Coronary artery (tissue), 2 donors: ENCODE measurements at places on chromosomes 1 and 21.
A peak's percentile ranks its signal among the peaks of the same experiment; 100 is the strongest.

DNA sequence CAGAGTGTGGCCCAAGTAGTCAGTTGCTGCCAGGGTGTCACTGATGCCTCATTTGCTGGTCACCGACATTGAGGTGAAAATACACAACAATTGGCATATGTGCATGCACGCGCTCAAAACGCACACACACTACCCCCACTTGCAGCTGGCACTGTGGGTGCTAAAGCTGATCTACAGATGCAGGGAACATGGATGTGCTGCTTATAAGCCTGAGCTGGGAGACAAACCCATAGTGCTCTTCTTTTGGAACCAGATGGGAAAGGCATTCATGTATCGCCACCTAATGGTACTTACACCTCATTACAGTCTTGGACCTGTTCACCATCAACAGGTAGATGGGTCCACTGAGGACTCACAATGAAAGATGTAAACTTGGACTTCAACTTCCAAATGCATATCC, 70.3 kb upstream of the CAMK1G start:
- DNase-seq = no peak

- DNase-seq = no peak
Measured at GRCh38 chr1:55402671-55403464, 187.7 kb upstream of the USP24 start.

GRCh38 chr1:110148961-110149360, 1.3 kb upstream of the SLC6A17 start:
- no peak for DNase-seq

DNA sequence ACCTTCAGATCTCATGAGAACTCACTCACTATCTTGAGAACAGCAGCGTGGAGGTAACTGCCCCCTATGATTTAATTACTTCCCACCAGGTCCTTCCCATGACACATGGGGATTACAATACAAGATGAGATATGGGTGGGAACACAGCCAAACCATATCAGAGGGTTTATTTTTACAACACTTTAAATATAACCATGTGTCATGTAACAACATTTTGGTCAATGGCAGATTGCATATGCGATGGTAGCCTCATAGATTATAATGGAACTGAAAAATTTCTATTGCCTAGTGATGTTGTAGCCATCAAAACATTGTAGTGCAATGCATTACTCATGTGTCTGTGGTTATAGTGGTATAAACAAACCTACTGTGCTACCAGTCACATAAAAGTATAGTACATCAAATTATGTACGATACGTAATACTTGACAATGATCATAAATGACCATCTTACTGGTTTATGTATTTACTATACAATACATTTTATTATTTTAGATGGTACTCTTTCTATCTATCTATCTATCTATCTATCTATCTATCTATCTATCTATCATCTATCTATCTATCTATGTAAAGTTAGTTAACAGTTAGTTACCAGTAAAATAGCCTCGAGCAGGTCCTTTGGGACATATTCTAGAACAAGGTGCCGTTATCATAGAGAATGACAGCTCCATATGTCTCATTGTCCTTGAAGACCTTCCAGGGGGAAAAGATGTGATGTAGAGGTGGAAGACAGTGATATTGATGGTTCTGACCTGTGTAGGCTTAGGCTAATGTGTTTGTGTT, 12.6 kb upstream of the S100B start:
- no peak for DNase-seq

- DNase-seq = no peak
Measured at GRCh38 chr1:65434255-65434654, 13.8 kb downstream of the LEPR start.

DNA sequence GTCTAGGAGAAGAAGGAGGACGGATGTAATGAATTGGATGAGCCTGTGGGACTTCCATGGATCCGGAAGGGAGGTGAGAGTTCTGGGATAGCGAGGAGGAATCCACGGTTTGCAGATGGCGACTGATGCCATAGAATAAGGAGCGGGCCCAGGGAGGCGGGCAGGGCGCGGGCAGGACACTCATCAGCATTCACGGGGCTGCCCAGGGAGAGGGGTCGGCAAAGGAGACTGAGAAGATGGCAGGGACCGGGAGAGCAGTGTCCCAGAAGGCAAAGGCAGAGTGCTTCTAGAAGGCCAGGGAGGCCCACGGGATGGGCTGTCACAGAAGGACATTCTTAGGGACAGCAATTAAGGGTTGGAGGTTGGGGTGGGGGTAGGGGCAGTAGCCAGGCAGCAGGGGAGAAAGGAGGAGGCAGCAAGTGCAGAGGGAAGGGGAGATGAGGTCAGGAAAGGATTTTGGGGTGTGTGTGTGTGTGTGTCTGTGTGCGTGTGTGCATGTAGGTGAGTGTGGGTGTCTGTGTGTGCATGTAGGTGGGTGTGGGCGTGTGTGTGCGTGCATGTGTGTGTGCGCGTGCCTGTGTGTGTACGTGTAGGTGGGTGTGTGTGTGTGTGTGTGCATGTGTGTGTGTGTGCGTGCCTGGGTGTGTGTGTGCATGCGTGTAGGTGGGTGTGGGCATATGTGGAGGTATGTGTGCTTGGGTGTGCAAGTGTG, 1.1 kb upstream of the COL8A2 start:
- DNase-seq = no peak

GRCh38 chr1:25503551-25504426, 39.6 kb upstream of the LDLRAP1 start:
- no peak for DNase-seq

DNA sequence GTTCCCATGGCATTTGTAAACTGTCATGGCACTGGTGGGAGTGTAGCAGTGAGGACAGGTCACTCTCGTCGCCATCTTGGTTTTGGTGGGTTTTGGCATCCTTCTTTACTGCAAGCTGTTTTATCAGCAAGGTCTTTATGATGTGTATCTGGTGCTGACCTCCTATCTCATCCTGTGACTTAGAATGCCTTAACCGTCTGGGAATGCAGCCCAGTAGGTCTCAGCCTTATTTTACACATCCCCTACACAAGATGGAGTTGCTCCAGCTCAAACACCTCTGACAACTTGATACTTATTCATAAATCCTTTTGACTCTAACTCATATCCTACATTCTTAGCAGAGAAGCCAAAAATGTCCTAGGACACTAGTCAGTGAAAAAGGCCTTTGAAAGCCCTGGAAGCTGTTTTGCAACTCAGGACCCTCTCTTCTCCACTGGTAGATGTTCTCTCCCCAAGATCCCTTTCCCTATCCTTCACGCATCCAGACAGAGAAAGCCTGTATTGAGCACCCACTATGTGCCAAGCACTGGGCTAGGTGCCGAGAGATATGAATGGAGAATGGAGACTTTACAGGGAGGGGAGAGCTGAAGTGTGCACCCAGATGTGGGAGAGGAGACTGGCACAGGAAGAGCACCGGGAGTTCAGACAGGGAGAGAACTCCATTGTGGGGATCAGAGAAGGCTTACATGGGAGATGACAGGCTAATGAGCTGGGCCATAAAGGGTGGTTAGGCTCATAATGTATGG, 6.7 kb upstream of the CSRP1 start:
- DNase-seq = no peak

GRCh38 chr1:155124503-155125463, 2.9 kb upstream of the EFNA1 start:
- no peak for DNase-seq

- peak; percentile 61 for DNase-seq
Measured at GRCh38 chr21:42527489-42528158, 14.0 kb downstream of the SLC37A1 start.

GRCh38 chr1:24344090-24344742, 25.1 kb downstream of the GRHL3 start:
- DNase-seq = no peak

DNA sequence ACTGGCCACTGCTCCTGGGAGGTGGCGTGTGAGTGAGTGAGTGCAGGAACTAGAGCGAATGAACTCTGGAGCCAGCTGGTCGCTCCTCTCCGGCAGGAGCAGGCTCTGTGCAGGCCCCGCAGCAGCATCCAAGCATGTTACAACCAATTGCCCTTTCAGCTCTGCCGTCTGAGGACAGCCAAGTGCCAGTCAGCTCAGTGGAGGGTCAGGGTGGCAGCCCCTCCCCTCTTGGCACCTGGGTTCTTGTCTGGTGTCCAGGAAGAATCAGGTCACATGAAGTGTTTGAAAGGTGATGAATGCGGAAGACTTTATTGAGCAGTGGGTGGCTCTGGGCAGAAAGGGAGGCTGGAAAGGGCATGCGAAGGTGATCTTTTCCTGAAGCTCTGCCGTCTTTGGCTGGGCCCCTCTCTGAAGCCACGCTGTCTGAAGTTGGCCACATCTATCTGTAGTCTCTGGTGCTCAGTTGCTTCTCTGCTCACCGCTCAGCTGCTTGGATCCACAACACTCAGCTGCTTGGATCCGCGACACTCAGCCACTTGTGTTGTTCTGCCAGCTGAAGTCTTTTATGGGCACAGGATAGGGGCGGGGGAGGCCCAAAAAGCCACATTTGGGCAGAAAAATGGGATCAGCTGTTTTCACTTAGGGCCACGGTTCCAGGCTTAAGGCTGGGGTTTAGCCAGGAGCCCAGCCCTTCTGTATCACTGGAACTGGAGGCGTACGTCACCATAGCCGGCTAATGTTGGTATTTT, 139.8 kb downstream of the ADSS2 start:
- DNase-seq = no peak

DNA sequence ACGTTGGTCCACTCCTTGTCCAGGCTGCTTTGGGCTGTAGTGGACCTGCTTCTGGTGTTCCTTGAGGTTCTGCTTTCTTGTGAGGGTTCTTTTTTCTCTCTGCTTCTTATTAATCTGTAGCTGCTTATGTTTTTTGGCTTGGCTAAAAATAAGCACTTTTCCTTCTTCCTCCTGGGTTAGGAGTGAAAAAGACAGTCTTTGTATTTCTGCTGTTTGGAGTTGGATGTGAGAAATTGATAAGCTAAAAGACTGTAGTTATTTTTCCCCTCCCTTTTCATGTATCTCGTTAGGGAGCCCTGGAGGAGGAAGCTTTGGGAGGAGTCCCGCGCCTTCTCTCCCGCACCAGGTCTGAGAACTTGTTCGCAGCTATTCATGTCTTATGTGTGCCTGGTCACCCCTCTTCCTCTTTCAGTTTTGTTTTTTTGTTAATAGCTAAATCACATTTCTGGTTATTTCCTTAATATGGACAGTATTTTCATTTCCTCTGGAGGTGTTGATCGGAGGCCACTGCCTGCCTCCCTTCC, 79.0 kb downstream of the GALNT2 start:
- DNase-seq = no peak
